Frontal cortex (tissue), 4 donors: ENCODE measurements at places on chromosomes 12 and 14.

DNA sequence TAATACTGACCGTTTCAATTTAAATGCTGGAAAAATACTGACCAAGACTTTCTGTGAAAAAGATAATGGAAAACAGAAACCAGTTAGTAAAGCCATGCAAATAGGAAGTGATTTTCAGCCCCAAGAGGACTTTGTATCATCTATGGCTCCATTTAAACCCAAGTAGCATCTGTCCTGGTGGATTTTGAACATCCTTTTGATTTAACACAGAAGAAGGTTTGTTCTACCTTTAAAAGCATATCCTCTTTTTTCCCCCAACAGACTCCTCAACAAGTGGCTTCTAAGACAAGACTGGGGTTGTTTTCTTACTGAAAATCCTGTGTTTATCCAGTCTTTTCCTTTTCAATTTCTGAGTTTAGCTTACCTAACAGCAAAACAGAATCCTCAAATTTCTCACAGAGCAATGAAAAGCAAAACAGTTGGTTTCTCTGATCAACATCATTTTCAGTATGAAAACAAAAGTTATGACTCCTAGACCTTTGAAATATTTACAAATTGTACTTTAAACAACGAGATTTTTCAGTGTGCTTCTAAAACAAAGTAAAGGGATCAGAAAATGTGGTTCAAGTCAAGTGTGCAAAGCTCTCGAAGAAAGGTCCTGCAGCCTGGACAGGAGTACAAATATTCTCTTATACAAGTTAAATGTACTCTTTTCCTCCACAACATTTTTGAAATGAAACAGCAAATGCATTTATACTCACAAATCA is 2.9 kb downstream of the PHLDA1 start:
- no peak for DNase-seq

GRCh38 chr12:129071362-129071761 is 218.1 kb downstream of the GLT1D1 start:
- DNase-seq = no peak

- no peak for DNase-seq
Observed at GRCh38 chr14:54812617-54813016, 90.0 kb downstream of the GCH1 start.

DNA sequence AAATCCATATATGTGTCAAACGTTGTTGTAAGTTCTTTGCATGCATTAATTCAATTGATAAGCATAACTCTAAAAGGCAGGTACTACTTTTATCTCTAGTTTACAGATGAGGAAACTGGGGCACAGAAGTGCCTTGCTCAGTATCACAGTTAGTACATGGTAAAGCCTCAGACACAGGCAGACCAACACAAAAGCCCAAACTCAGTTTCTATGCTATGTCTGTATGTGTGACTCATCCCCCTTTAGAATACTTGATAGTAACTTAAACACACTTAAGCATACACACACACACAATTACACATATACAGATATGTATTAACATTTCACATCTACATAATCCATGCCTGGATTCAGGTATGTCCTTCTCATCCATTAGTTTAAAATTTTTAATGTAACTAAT is 88.0 kb downstream of the EPS8 start:
- DNase-seq = no peak

- DNase-seq = no peak
Observed at GRCh38 chr14:67820428-67820971, 921 bp downstream of the RAD51B start.

DNA sequence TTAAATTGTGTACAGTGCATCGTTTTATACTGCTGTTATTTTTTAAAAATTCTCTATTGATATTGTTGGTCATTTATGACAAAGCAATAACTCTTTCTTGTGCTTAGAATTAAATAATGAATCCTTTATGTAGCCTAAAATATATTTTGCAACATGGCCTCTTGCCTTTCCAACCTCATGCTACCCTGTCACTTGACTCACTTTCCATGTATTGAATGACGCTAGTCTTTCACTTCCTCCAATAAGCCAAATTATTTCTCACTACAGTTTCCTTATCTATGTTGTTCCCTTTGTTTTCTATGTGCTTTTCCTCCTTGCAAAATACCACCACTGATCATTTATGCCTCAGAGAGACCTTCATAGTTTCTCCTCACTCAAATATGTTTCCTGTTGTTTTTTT is 16.3 kb upstream of the EPYC start:
- no peak for DNase-seq

DNA sequence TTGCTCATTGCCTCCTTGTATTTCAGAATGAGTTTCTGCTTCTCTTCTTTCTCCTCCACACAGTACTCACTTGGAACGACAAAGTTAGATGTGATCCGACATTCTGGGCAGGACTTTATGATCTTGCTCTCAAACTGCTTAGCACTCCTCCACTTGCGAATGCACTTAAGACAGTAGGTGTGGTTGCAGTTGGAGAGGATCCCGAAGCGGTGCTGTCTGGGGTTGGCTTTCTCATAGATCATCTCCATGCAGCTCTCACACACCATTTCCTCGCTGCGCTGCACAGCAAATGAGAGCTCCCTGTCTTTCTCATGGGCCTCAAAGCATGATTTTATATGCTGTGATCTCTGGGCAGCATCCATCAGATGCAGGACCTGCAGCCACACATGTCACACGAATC is 245.7 kb downstream of the C12orf50 start:
- DNase-seq = no peak

- no peak for DNase-seq
Observed at GRCh38 chr14:89370381-89370780, 46.7 kb downstream of the FOXN3 start.

- DNase-seq = no peak
Observed at GRCh38 chr12:82593143-82593542, 93.6 kb upstream of the TMTC2 start.

- DNase-seq = no peak
Observed at GRCh38 chr14:69500736-69501135, 16.2 kb downstream of the PLEKHD1 start.

- DNase-seq = no peak
Observed at GRCh38 chr14:25400607-25401206, 350.8 kb upstream of the STXBP6 start.

DNA sequence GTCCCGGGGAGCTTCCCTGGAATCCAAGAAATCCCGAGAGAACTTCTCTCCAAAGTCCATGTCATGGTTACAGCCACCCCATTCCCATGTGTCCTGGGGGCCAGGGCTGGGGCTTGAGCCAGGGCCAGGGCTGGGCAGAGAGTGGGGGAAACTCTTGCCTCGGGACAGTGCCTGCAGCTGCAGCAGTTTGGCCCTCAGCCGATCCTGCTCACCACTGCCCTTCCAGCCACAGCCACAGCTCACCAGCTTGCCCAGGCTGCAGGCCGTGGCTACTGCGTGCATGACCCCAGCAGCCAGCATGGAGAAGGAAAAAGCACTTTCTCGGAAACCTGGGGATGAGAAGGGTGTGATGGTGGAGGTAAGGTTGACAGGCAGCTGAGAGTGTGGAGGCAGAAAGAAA is 3.5 kb downstream of the WNT10B start:
- DNase-seq = peak; percentile 14

GRCh38 chr12:54736549-54736948 is 88.4 kb upstream of the DCD start:
- no peak for DNase-seq

GRCh38 chr14:55535516-55536203 is 44.3 kb upstream of the KTN1 start:
- no peak for DNase-seq

GRCh38 chr12:56338308-56339157 is at the start of gene IL23A:
Gene IL23A (plus strand): TSS chr12:56338884. CDS start chr12:56339045, 161 bp downstream.
- DNase-seq = no peak

DNA sequence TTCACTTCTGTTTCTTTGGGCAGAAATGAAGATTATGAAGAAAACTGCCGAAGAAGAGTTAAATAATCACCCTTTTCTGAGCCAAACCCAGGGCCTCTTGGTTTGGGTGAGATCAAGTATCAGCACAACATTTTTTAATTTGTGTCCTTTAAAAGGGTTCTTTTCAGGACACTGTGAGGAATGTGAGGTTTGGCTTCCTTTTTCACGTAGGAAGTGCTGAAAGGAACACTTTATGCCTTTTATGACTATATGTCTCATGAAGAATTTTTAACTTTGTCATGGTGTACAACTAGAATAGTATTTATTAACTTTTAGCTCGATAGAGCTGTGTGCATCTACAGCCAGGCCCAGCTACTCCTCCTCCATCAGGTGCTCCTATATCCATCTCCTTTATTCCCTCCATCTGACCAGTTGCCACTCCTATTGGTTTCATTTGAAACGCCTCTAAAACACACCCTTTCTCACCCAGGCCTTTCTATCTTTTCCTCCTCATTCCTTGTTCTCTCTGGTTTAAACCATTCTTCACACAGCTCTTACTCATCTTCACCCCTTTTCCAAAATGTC is 103.6 kb upstream of the LRIG3 start:
- DNase-seq = peak; percentile 3

DNA sequence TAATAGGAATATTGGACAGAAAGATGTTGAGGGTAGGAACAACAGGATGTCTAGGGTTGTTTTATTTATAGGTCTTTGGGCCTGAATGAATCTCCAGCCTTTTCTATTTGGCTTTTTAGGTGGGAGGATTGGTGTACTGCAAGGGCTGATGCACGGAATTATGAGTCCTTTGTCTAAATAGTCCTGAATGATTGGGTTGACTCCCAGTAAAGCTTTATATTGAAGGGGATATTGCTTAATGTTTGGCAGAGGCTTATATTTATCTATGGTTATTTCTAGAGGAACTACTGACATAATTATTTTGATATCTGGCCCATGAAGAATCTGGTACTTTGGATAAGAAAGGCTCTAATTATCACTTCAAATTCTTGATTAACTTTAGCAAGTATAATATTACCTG is 253.6 kb upstream of the AVPR1A start:
- DNase-seq = no peak

- peak; percentile 27 for DNase-seq
Observed at GRCh38 chr14:75335571-75335970, 56.9 kb downstream of the FOS start.

- no peak for DNase-seq
Observed at GRCh38 chr14:74014299-74014698, 4.8 kb downstream of the ENTPD5 start.

DNA sequence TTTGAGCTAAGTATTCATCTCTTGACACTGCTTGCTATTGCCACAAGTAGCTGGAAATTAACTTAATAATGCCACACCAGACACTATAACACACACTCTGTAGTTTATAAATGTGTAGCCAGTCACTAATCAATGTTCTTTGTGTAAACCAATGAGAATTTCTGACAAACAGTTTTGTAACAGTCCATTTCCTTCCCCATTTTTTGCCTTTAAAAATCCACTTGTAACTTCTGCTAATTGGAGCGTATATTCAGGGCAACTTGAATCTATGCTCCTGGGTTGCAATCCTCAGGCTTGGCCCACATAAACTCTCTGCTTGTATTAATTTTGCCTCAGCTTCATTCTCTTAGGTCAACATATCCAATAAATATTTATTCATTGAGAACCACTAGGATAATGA is 125.0 kb upstream of the DHRS4 start:
- DNase-seq = no peak

DNA sequence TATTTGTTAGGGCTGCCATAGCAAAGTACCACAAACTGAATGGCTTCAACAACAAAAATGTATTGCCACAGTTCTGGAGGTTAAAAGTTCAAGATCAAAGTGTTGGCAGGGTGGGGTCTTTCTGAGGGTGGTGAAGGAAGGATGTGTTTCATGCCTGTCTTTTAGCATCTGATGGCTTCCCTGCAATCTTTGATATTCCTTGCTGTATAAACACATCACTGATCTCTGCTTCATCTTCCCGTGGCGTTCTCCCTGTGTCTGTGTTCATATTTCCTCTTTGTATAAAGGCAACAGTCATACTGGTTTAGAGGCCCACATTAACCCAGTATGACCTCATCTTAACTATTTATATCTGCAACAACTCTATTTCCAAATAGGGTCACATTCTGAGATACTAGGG is 167.5 kb downstream of the BTG1 start:
- no peak for DNase-seq

GRCh38 chr12:3896356-3896755 is 23.2 kb upstream of the PARP11 start:
- no peak for DNase-seq

GRCh38 chr12:11767798-11768197 is 118.3 kb downstream of the ETV6 start:
- DNase-seq = no peak

DNA sequence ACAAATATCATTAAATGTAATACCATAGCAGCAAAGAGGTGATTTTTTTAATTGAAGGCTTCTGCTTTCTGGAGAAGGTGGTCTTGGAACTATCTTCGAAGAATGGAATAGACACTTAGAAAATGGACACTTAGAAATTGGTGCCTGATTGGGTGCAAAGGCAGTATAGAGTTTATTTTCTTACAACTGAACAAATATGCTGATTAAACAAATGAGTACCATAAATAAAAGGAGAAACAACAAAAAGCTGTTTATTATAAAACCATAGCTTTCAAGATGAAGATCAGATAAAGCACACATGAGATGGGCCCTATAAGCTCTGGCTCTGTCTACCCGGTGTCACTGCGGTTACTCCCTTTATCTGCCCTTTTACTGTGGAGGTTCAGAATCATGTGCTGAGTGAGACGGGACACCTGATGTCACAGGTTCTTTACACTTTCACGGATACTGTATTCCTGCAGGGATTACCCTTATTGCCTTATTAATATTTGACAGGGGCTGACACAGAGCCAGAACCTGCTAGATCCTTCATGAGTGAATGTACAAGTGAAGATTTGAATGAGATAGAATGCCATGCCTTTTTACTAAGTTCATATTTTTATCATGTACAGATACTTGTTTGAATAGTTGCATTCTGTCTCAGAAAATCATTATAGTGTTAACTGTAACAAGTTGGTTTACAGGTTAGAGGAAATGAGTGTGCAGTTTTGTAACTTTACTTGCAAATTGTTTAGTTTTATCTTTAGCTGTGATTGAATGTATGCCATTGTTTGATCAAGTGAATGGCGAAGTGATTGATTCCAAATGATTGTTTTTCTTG is 477.5 kb upstream of the RGS6 start:
- DNase-seq = no peak

DNA sequence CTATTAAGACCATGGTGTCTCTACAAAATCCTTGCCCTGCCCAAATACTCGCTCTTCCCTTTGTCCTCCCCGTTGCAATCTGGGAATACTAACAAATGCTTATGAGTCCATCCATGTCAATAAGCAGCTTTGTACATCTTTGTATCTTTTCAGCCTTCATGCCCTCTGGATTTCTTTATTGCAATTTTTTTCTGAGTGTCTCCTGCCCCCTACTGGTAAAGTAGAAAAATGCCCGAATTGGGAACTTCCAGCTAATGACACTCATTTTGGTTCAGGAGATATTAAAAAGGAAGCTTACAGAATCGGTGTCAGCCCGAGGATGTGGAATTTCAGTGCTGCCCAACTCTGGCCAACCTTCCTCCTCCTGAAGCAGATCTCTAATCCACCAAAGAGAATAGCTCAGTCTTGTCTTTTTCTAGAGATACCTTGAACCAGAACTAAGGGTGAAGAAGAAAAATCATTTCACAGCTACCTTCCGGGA is 46.0 kb downstream of the SH2B3 start:
- DNase-seq = peak; percentile 42

GRCh38 chr12:117986705-117987469 is 18.1 kb upstream of the KSR2 start:
- DNase-seq = no peak
